ENCODE measurements at places on chromosomes 11 and 22.

DNA sequence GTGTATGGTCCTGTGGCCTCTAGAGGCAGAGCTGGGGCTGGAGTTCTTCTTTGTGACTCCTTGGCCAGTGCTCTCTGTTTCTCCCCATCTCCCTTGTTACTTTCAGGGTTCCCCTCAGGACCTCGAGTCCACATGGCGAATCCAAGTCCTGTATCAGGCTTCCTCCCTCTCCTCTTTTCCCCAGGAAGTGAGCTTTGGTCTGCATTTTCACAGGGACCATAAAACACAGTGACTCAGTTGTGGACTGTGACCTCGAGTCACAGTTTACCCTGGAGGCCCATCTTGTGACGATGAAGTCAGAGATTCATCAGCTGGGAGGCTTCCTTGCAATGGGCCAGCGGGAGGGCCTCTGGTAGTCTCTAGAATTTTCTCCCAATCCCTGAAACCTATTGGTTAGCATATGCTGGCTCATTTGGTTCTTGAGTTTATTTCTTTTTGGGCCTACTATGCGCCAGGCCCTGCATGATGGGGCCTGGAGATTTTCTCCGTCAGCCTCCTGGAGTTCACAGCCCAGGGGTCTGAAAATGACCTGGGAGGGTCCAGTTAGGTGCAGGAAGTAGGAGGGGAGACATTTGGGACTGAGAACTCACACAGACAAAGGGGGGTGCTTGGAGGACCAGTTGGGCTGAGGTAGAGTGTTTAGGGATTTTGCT is 100.8 kb downstream of the KIAA1671 start:
- H3K27ac ChIP-seq, result peak overlapping the region; percentile 62
- H3K4me3 ChIP-seq, result no peak overlapping the region
- peaks cover 32% of the 10 kb centered on the region for H3K36me3 ChIP-seq
- no peak for DNase-seq
- H3K27me3 ChIP-seq, result no peaks in the 10 kb centered on the region
- no peaks in the 10 kb centered on the region for H3K4me1 ChIP-seq

DNA sequence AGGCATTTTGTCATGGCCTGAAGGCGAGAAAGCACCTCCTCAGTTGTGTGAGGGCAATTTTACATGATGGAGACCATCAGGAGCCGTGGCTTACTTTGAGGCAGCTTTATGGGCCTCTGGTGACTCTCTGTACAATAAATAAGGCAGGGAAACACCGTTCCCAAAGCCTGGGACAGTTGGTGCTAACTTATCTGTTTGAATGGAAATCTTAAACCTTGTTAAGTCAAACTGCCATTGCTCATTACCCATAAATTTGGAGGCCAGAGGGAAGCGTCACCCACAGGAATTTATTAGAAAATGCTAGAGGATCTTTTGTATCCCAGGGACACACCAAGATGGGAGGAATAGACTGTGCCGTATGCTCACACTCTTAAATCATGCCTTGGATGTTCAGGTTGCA is 1156.9 kb downstream of the BRD1 start:
- no peaks in the 10 kb centered on the region for H3K27me3 ChIP-seq
- peaks cover 8% of the 10 kb centered on the region for H3K4me1 ChIP-seq
- H3K27ac ChIP-seq, result no peak overlapping the region
- no peak for DNase-seq

DNA sequence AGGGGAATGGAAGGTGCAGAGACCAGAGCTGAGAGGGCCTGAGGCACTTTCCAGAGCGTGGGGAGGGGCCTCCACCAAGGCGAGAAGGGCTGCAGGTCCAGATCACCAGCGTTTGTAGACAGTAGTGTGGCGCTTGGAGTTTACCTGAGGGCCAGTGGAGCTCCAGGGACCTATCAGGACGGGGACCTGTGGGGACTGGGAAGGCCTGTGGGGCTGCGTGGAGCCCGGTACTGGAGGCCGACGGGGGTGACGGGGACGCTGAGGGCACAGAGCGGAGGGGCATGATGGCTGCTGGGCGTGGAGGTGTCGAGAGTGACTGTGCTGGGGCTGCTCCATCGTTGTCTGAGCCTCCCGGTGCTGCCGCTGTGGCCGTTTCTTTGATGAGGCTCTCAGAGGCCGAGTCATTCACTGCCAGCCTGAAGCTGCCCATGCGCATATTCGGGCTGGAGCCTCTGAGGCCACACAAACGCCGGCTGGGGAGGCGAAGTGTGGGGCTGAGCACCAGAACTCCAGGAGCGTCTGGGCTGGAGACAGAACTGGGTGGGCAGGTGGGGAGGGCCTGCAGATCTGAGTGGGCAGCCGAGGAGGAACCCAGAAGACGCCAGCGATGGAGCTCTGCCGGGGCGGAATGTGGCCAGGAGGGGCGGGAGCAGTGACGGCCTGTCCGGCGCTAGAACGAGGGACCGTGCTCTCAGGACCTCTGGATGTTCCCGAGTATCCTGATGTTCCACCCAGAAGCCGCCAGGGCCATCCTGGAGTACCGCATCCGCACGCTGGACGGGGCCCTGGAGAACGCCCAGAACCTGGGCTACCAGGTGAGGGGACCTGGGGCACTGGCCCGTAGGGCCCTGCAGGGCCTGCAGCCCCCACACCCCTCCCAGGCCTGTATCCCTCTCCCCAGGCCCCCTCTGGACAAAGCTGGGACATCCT is 2.6 kb downstream of the PGGHG start:
- no peak overlapping the region for H3K4me3 ChIP-seq
- peaks cover 11% of the 10 kb centered on the region for H3K27me3 ChIP-seq
- H3K4me1 ChIP-seq, result peaks cover 5% of the 10 kb centered on the region
- DNase-seq, result no peak
- peaks cover 2% of the 10 kb centered on the region for H3K36me3 ChIP-seq

DNA sequence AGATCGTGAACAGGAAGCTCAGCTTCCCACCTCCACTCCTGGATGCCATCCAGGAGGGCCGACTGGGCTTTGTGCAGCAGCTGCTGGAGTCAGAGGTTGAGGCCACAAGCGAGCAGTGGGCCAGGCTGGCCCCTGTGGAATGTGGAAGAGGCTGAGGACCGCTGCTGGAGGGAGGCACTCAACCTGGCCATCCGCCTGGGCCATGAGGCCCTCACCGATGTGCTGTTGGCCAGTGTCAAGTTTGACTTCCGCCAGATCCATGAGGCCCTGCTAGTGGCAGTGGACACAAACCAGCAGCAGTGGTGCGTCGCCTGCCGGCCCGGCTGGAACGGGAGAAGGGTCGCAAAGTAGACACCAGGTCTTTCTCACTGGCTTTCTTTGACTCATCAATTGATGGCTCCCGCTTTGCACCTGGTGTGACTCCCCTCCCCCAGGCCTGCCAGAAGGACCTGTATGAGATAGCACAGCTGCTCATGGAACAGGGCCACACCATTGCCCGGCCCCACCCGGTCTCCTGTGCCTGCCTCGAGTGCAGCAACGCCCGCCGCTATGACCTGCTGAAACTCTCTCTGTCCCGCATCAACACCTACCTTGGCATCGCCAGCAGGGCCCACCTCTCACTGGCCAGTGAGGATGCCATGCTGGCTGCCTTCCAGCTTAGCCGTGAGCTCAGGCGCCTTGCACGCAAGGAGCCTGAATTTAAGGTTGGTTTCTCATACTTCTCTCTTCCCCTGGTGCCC is 24.9 kb downstream of the ART5 start:
- H3K27ac ChIP-seq, result no peak overlapping the region
- no peak for DNase-seq
- H3K4me1 ChIP-seq, result peaks cover 3% of the 10 kb centered on the region
- peaks cover 27% of the 10 kb centered on the region for H3K27me3 ChIP-seq
- no peaks in the 10 kb centered on the region for H3K36me3 ChIP-seq

- no peak overlapping the region for H3K27ac ChIP-seq
- H3K4me1 ChIP-seq, result no peaks in the 10 kb centered on the region
- no peaks in the 10 kb centered on the region for H3K36me3 ChIP-seq
- H3K27me3 ChIP-seq, result peaks cover 10% of the 10 kb centered on the region
- H3K4me3 ChIP-seq, result no peak overlapping the region
- no peak for DNase-seq
Observed at GRCh38 chr11:11230802-11231562, 122.1 kb downstream of the CSNK2A3 start.

DNA sequence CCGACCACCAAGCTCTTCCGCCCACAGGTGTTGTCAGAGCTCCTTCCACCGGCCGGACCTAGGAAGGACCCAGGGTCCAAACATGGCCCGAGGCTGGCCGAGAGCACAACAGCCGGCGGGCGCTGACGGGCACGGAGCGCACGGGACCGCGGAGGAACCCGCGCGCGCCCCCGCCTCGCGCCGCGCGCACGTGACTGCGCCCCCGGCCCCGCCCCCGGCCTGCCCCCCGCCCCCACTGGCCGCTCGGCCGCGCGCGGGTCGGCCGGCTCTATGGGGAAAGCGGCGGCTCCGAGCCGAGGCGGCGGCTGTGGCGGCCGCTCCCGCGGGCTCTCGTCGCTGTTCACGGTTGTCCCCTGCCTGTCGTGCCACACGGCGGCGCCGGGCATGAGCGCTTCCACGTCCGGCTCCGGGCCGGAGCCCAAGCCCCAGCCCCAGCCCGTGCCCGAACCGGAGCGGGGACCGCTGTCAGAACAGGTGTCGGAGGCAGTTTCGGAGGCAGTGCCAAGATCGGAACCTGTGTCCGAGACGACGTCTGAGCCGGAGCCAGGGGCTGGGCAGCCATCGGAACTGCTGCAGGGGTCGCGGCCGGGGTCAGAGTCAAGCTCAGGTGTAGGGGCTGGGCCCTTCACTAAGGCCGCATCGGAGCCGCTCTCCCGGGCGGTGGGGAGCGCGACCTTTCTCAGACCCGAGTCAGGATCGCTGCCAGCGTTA is at the start of gene OSBP2:
Gene OSBP2, plus strand, starts transcription at position 235 of the 711 bp plus-strand sequence. Its CDS starts 36 bp downstream, at position 271.
- peak within 1 kb of the TSS; percentile 91 for H3K27ac ChIP-seq
- peak within 1 kb of the TSS; percentile 76 for H3K4me3 ChIP-seq
- no peaks in the 10 kb centered on the region for H3K36me3 ChIP-seq
- peaks cover 22% of the 10 kb centered on the region for H3K27me3 ChIP-seq
- peak; percentile 52 for DNase-seq

GRCh38 chr11:103683576-103683975 is 352.9 kb upstream of the DDI1 start:
- H3K27ac ChIP-seq, result no peak overlapping the region
- peaks cover 3% of the 10 kb centered on the region for H3K27me3 ChIP-seq
- peaks cover 11% of the 10 kb centered on the region for H3K4me1 ChIP-seq

DNA sequence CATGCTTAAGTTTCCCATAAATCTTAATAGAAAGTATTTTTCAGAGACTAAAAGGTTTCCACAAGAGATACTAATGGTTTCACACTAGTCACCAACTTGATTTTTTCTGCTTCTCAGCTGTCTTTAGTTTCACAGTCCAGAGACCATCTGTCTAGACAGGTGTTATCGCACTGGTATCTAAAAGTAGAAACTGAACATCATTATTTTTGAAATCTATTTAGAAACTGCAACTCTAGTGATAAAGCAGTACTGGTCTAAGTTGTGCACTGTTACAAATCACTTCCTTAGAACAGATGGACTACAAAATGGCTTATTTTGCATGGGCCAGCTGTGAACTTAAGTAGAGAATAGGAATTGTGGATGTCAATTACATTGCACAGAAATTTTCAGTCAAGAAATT is 78.0 kb downstream of the CNTN5 start:
- no peak overlapping the region for H3K27ac ChIP-seq
- no peak for DNase-seq
- H3K4me3 ChIP-seq, result no peak overlapping the region
- H3K27me3 ChIP-seq, result no peaks in the 10 kb centered on the region
- peaks cover 6% of the 10 kb centered on the region for H3K4me1 ChIP-seq
- H3K36me3 ChIP-seq, result no peaks in the 10 kb centered on the region

DNA sequence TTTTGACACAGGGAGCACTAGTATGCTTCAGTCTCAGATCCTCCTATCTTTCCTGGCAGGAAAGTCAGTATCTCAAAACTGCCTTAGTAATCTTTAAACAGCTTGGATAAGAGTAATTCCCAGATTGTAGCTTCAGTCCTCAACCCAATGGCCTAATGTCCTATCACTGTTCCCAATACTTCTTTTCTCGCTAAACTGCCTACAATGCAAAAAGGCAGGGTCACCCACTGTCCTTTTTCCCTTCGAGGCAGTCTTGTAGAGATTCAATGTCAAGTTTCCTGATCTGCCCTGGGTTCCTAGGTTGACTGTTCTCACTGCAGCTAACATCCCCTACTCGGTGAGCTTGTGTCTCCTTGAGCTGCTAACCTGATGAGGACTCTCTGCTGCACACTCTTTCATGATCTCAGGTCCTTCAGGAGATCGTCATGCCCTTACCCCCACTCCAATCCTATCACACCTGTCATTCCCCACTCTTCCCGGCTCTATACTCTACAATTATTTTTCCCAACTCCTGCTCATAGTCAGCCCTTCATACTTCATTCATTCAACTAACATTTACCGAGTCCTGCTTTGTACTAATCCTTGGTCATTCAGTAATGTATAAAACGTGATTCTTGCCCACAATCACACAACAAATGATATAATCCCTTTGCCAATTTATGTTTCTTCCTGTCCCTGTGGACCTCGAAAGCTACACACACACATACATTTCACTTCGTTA is 904 bp downstream of the C2CD3 start:
- DNase-seq, result no peak
- H3K36me3 ChIP-seq, result peaks cover 9% of the 10 kb centered on the region
- H3K4me3 ChIP-seq, result no peak overlapping the region
- peaks cover 6% of the 10 kb centered on the region for H3K4me1 ChIP-seq

GRCh38 chr11:76753449-76753848 is 29.7 kb upstream of the TSKU start:
- H3K36me3 ChIP-seq, result no peaks in the 10 kb centered on the region
- no peak for DNase-seq
- H3K4me1 ChIP-seq, result peaks cover under 1% of the 10 kb centered on the region
- H3K27me3 ChIP-seq, result peaks cover 13% of the 10 kb centered on the region
- H3K27ac ChIP-seq, result no peak overlapping the region

DNA sequence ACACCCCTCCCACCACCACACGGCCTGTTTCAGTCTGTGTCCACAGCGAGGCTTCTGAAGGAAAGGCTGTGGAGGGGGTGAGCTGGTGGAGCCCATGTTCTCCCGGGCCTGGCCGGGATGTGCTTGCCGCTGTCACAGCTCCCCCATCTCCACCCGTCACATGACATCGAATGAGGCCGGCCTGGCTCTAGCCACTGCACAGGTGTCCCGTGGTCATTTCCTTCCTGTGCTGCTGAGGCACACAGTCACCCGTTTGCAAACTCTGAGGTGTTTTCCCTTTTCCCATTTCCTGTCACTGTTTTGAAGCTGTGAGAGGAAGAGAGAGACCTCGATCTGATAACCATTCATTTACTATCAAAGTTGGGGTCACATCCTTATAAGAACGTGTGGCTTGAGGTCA is 55.7 kb upstream of the CLDN5 start:
- H3K4me1 ChIP-seq, result no peaks in the 10 kb centered on the region
- no peak overlapping the region for H3K27ac ChIP-seq
- H3K27me3 ChIP-seq, result peaks cover 20% of the 10 kb centered on the region
- H3K36me3 ChIP-seq, result no peaks in the 10 kb centered on the region

DNA sequence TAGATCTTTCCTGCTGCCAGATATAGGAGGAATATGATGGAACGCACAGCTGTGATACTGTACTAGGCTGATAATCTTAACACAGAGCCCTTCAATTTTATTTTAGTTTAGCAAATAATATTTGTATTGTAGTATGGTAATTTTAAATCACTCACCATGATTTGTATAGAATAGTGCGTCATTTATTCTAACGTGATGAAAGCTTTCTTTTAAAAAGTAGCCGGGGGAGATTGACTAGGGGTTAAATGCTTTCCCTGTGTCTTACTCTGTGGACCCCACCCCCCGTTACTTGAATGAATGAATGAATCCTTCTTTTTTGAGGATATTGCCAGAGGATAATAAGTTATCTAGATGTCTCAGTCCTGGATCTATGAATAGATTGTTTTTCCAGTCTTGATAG is 72.1 kb downstream of the CECR2 start:
- H3K27me3 ChIP-seq, result no peaks in the 10 kb centered on the region
- no peaks in the 10 kb centered on the region for H3K36me3 ChIP-seq
- DNase-seq, result no peak
- no peak overlapping the region for H3K27ac ChIP-seq
- H3K4me1 ChIP-seq, result peaks cover 31% of the 10 kb centered on the region

All from progenitor cell of endocrine pancreas (in vitro differentiated cells).